Stomach (tissue), 19 donors: ENCODE measurements at places on chromosomes 4 and X.

GRCh38 chr4:183469936-183470335 lies 25.5 kb downstream of the CDKN2AIP start:
- no peak for DNase-seq

DNA sequence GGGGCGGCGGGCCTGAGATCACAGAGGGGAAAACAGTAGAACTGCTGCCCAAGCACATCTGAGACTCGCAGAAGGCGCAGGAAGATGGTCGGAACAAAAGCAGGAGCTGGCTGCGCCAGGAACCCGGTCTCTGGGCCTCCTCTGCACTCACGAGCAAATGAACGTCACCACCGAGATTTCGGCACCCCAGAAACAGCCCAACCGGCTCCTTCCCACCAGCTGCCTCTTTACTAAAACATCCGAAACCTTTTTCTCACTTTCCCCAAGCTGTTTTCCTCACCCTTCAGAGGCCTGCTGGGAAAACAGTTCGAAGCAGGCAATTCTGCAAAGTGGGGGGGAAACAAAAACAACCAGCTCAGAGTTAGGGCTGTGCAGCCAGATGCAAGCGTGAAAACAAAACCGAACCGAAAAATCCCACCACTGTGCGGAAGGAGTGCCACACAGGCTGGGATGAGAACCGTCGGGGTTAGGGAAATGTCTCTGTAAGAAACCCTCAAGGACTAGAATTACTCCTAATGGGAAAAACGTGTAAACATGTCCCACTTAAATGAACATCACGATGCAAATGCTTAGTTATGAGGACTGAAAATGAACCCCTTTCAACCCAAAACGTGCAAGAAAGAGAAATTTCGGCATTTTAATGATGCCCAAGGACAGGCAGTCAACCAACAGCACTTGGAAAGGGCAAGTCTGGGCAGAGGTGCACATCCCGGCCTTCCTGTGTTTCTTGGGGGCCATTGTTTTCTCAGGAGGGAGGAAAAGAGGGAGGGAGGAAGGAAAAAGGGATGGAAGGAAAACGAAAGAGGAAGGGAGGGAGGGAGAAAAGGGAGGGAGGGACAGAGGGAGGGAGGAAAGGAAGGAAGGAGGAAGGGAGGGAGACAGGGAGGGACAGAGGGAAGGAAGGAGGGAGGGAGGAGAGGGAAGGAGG lies 15.8 kb downstream of the DHRSX start:
- DNase-seq = no peak

DNA sequence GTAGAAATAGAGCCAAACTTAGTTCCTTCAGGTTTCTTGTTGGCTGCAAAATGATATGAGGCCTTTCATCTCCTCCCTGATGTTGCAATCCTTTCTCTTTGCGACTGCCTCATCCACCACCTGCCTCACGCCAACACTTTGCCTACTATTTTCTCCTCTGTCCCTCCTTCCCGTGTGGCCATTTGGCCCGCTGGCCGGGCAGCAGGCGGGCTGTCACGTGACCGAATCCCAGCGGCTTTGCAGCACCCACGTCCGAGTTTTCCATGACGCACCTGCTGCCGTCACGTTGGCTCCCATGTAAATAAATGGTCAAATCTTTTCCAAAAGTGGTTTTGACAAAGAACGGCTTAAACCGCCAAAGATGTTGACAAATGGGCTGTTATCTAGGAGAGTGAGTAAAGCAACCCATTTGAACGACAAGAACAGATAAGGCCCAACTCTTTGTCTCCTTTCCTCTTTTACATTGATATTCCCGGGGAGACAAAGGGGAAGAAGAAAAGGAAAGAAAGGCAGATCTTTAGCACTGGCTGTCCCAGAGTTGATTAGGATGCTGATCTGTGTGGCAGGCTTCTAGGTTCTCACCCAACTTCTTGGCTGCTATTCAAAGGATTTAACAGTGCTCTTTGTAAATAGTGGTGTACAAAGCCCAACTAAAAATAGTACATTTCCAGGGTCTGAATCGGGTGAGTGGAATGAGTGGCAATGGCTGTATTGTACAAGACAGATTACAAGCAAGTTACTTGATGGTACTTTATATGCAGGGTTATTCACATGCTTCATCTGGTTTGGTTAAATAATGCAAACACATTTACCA lies 174.2 kb upstream of the JADE1 start:
- peak; percentile 97 for DNase-seq

DNA sequence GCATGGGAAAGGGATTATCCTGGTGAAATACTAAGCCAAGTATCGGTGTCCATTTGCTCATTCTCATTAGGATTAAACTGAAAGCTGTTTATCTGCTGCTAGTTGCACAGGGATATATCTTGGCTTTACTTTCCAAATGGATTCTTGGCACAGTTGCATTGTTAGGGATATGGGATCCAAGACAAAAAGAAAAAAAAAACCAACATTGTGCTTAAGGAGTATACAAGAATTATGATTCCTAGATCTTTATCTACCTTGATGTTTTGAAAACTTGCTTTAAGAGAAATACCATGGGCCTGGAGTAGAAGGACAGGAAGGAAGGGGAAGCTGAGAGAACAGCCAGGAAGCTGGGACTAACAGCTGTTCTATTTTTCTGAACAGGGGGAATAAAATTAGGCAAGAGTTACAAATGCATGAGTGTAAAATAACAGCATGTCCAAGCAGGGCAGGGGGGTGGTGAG lies 107.6 kb downstream of the ATXN3L start:
- DNase-seq = no peak

DNA sequence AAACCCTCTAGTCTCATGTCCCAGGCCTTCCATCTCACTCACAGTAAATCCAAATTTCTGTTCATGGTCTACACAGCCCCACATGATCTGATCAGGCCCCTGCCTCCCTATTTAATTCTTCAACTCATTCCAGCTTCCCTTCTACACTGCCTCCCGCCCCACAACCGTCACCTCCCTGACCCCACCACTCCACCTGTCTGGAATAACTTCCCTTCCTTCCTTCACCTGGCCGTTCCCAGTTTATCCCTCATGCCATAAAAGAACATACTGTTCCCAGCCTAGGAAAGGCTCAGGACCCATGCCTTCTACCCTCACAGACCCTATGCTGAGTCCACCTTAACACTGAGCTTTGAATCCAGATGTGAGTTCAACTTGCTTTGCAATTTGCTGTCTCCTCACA lies 6.8 kb upstream of the CD99L2 start:
- no peak for DNase-seq

DNA sequence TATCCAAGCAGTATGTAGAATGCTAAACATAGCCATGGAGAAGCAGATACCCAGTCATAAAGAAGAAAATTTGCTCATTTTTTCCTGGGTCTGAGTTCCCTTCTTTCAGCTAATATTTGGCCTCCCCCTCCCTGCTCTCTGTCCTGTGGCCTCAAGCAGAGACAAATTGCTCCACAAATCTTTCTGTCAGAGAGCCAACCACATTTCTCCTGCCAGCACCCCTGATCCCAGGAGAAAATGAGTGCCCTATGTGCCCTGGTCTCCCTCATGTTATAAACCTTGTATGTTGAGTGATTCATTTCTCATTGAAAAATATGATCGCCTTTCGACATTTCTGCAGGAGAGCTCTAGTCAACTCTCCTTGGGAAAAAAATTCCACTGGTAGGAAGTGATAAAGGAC lies 82.0 kb downstream of the TMEM156 start:
- DNase-seq = no peak

GRCh38 chrX:152904151-152905080 lies 6.5 kb downstream of the ZNF185 start:
- peak; percentile 45 for DNase-seq

- peak; percentile 5 for DNase-seq
These were observed 17.7 kb downstream of the FOXR2 start for GRCh38 chrX:55640854-55641253.

GRCh38 chrX:98448524-98448923 lies 1564.8 kb downstream of the RPA4 start:
- no peak for DNase-seq
